ENCODE measurements at places on chromosomes 1 and 21.

DNA sequence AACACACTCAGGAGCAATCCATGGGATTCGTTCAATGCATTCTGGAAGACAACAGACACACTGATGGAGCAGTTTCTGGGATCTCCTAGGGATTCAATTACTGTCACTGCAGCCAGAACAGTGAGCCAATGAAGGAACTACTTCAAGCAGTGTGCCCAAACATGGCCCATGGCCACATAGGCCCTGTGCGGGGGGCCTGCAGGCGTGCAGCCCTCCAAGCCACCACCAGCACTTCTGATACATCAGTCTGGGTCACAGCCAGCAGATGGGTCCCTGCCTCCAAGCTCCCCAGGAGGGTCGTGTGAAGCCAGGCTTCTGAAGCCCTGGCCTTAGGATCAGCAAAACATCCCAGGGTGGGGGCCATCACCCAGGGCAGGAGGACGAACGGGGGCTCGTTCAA is 99.3 kb downstream of the RAVER2 start:
- no peak for DNase-seq

GRCh38 chr1:83905315-83905907 is 93.5 kb downstream of the TTLL7 start:
- DNase-seq = no peak

DNA sequence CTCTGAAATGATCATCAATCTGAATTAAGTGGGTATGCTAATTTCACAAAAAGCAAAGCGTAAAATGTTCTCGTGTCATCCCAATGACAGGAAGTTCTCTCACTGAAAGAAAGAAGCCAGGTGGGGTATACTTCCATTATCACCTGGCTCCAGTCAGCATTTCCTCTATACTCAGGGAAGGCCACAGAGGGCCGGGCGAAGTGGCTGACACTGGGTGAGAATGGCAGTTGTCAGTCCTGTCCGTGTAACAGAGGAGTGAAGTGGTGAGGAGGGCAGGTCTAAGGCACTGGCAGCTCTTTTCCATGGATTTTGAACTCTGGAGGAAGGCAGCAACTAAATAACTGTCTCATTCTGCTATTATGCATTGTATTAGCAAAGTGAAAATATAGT is 60.4 kb downstream of the CAPN2 start:
- no peak for DNase-seq

GRCh38 chr1:241610056-241610815 is 29.9 kb downstream of the CHML start:
- no peak for DNase-seq

GRCh38 chr1:226633541-226634165 is 85.1 kb downstream of the STUM start:
- no peak for DNase-seq

DNA sequence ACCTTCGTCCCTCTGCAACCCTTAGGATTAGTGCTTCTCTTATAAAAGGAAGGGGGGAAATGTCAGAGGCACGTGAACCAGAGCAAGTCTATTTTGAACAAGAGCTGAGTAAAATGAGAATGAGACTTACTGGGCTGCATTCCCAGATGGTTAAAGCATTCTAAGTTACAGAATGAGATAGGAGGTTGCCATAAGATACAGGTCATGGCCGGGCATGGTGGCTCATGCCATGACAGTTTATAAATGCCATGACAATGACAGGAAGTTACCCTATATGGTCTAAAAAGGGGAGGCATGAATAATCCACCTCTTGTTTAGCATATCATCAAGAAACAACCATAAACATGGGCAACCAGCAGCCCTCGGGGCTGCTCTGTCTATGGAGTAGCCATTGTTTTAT is 2.5 kb upstream of the AQP10 start:
- no peak for DNase-seq

GRCh38 chr1:42922687-42923366 is 35.8 kb downstream of the SLC2A1 start:
- DNase-seq = no peak

DNA sequence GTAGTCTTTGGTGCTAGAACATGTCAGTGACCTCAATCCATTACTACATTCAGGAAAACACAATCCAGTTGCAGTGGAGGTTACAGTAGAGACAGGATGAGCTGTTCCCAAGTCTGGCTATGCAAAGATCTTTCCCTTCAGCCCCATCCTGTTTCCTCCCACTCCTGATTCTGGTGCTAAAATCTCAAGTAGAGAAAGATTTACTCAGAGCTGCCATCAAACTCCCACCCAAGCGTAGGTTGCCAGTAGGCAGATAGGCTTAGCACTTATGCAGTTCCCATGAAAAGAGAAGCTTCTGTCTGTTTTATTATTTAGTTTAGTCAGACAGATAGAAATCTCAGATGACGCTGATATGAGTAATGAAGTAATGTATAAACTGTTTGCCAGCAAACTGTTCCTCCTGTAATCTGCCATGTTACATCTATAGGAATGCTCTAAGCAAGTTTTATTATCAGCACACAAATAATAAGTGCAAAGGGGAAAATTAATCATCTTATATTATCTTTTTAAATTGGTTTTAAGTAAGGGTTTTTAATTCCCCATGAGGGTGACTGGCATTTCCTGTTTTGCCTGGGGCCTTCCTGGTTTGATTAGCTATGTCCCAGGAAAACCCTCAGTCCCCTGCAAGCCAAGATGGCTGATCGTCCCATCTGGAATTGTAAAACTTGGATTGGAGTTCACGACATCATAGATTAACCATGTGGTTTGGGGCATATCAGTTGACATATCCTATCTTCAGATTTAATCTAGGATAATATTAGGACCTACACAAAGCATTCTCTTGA is 188.3 kb upstream of the PALMD start:
- no peak for DNase-seq

DNA sequence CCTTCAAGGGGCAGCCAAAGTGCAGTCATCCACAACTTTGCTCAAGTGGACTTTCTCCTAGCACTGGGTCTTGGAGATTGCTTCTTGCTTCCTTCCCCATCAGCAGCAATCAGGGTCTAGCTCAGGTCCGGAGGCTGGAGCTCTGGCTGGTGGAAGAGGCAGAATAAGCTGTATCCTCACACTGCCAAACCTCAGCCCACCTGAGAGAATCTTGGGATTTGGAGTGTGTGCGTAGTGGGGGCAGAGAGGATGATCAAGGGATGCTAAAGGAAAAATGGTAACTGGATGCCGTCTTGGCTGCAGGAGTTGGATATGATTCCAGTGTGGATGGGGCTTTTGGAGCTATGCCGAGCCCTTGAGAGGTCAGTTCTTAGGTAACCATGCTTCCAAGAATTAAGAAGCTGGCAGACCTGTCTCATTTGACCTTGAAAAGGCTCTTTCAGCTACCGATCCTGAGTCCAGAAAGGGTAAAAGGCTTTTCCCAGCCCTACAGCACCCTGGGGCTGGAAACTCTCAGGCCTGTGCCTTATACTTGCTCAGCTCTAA is 4.5 kb upstream of the NFASC start:
- DNase-seq = no peak

DNA sequence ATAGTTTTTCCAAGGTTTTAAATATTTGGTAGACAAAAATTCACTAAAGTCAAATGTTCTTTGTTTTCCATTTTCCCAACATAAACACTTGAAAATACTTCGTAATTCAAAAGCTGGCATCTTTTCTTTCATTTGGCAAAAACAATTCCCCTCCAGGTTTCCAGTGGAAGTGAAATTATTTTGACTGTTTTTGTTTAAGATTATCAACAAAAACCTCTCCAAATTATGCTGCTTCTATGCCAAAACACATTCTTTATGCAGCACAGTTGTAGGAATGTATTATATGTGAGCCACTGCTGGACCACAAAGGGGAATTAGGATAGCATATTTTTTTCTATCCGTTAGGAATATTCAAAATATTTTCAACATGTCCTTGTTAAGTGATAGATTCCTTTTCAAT is 44.1 kb downstream of the SLC5A9 start:
- no peak for DNase-seq

DNA sequence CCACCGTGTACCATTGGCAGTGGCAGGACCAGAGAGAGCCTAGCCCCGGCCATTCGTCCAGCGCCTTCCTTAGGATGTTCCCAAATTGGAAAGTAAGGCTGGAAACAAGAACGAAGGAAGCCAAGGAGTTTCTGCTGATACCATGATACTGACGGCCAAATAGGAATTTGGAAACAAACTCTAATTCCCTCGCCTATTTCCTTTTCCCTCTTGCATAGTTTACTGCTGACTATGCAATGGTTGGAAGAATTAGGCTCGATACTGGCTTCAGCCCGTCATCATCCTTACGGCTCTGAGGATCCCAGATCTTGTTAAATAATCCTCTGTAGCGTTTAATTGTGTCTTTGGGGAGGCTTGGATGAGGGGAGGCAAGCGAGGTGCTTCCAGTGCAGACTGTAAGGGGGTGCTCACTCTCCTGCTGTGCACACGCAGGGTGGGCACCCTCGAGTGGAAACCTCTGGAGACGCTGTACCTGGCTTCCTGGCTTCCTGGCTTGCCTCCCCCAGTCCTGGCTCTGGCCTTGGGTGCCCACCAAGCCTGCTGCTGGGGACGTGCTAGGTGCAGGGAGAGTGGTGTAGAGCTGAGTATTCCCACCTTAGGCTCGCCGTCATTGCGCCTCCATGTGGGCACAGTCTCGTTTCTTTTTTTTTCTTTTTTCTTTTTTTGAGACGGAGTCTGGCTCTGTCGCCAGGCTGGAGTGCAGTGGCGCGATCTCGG is 27.4 kb upstream of the CAMTA1 start:
- no peak for DNase-seq

DNA sequence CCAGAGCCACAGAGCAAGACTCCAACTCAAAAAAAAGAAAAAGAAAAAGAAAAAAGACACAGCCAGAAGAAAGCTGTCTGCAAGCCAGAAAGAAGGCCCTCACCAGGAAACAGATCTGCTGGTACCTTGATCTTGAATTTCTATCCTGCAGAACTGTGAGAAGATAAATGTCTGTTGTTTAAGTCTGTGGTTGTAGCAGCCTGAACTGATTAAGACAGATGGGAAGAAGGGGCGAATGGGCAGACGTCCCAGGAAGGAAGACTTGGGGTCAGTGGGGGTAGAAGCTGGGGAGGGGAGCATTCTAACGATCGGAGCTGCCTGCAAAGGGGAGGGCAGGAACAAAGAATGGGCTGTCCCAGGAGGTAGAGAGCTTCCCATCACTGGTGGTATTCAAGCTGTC is 6.3 kb downstream of the SLC2A7 start:
- no peak for DNase-seq

DNA sequence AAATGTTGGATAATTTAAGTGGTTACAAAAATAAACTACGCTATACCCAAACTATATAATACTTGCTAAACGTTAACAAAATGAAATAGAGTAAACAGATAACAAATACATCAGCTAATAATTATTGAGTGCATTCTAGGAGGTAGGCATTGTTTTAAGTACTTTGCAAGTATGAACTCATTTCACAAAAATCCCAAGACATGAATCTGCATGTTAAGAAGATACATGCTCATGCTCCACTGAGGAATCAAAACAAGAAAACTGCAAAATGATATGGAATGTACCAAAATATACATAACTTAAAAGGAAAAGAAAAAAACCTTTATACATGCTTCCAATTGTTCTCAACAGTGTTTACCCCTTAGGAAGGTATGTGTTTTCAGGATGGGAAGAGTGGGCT is 2.5 kb downstream of the FRRS1 start:
- no peak for DNase-seq

GRCh38 chr21:26136671-26137070 is 33.9 kb downstream of the APP start:
- DNase-seq = no peak

- DNase-seq = peak; percentile 62
Observed at GRCh38 chr1:23980728-23981070, 572 bp upstream of the SRSF10 start.

- DNase-seq = no peak
Observed at GRCh38 chr1:24908591-24909259, 21.4 kb downstream of the RUNX3 start.

GRCh38 chr1:100261686-100262085 is 4.3 kb upstream of the RTCA start:
- DNase-seq = no peak

DNA sequence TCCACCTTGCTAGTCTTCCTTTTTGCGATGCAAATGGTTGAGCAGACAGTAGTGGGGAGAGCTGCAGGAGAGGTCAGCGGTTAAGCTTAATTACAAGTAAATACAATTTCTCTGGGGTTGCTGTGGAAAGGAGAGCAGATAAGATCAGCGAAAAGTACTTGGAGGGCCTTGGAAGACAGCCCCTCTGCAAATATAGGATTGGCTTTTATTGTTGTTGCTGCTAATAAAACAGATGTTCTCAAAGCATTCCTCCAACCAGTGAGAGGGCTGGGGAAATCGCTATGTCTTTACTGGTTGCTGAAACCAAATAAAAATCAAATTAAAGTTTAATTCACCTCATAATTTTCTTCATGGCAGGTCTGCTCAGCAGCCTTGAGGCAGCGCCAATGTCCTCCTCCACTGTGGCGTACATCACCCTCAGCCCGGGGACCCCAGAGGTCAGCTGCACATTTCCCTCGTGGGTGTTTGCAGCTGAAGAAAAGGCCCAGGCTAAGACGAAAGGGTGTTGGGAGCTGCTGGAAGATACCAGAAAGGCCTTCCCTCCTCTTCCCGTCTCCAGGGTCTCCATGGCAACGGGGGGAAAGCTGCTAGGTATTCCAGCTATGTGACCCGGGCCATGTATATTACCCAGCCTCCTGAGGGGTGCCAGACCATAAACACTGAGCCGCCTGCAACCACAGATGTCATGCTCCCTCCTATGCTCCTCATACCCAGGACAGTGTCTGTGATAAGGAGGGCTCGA is 54.6 kb upstream of the POU2F1 start:
- DNase-seq = no peak

GRCh38 chr1:66316464-66317247 is 217.3 kb upstream of the SGIP1 start:
- DNase-seq = no peak

- no peak for DNase-seq
Observed at GRCh38 chr1:239388578-239388977, 2.2 kb downstream of the CHRM3 start.

DNA sequence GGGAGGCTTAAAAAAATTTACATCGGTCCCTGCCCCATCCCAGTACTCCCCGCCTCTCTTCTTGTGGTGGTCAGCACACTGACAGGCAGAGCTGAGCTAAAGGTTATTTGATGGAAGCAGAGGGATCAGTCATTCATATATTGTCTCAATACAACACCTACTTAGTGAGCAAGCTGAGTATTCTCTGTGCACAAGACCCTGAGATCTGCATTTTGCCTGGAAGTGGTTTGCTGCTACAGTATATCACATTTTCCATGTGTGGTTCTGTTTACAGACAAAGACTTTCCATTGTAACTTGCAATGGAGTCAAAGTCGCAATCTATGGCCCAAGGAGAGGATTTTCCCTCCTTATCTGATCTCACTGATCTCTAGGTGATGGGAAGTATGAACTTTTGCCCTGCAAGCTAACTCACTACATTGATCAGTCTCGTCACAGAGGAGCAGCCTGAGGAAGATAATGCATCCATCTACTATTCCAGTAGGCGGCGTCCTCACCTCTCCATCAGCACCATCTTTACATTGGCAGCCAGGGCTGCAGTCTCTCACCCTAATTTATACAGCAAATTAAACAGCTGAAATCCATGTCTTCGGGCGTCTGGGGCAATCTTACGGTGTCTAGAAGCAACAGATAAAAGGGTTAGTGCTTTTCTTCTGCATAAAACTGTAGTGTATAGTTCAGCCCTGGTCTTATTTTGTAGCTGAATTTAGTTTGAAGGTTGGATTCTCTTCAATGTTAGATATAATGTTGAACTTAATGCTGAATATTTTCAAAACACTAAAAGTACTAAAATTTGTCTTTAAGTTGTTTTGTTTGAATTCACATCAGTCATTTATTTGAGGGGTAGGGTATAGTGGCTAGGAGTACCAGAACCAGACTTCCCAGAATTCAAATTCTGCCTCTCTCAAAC is 3.2 kb upstream of the TRAF5 start:
- no peak for DNase-seq

All from stimulated activated CD8-positive, alpha-beta memory T cell treated with anti-CD3 and anti-CD28 coated beads, Interleukin-7, amount 100 ng/mL, for 48 hours (primary cell).